ENCODE measurements at places on chromosomes 1 and 21. TPM values are rescaled to one million over a fixed set of nuclear protein-coding genes. Genes with fewer than 3 reads are reported as not detected.

- no peak overlapping the region for H3K4me3 ChIP-seq
- no peaks in the 10 kb centered on the region for H3K27me3 ChIP-seq
- H3K36me3 ChIP-seq, result no peaks in the 10 kb centered on the region
- DNase-seq, result peak; percentile 77
Measured at GRCh38 chr1:227729881-227730629, 5.0 kb downstream of the JMJD4 start.

DNA sequence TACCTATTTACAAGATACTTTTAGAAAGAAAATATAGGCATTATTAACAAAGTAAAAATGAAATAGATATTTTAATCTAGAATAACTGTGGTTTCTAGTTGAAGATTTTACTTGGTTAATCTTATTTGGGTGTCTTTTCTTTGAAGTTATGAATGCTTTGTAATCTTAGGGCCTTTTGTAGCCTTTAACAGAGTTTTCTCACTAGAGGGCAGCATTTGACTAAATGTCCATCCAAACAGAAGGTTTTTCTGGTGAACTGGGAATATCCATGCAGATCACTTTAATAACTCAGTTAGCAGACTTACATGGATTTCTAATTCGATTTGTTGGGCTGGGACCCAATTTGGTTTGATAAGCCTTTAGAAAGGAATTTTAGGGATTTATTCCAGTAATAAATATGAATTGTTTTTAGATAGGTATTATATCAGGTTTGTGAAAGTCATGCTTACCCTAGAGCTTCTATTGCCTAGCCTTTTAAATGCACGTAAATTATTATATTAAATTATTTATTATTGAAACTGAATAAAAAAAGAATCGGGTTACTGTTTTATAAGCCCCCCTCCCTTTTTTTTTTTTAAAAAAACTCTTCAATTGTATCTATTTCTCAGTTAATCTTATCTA, 119.7 kb downstream of the ZNF326 start:
- no peak for DNase-seq
- no peaks in the 10 kb centered on the region for H3K36me3 ChIP-seq
- no peaks in the 10 kb centered on the region for H3K27me3 ChIP-seq
- H3K27ac ChIP-seq, result no peak overlapping the region

The SERTAD4 gene
- 4.5 TPM for total RNA-seq

The KRTAP19-2 gene
- not detected for total RNA-seq

GRCh38 chr1:117633423-117633822, 27.6 kb downstream of the TENT5C start:
- no peak for DNase-seq
- no peaks in the 10 kb centered on the region for H3K27me3 ChIP-seq
- H3K27ac ChIP-seq, result no peak overlapping the region

GRCh38 chr1:160428655-160429054, 28.3 kb downstream of the VANGL2 start:
- H3K4me1 ChIP-seq, result no peaks in the 10 kb centered on the region
- no peak overlapping the region for H3K4me3 ChIP-seq
- H3K27me3 ChIP-seq, result no peaks in the 10 kb centered on the region

The ADAMTSL4 gene
- 94.4 TPM for total RNA-seq

GRCh38 chr1:1988061-1988945, 15.3 kb downstream of the CFAP74 start:
- H3K4me1 ChIP-seq, result no peaks in the 10 kb centered on the region
- no peaks in the 10 kb centered on the region for H3K36me3 ChIP-seq
- DNase-seq, result no peak
- no peak overlapping the region for H3K4me3 ChIP-seq
- H3K27ac ChIP-seq, result no peak overlapping the region
- H3K27me3 ChIP-seq, result no peaks in the 10 kb centered on the region

DNA sequence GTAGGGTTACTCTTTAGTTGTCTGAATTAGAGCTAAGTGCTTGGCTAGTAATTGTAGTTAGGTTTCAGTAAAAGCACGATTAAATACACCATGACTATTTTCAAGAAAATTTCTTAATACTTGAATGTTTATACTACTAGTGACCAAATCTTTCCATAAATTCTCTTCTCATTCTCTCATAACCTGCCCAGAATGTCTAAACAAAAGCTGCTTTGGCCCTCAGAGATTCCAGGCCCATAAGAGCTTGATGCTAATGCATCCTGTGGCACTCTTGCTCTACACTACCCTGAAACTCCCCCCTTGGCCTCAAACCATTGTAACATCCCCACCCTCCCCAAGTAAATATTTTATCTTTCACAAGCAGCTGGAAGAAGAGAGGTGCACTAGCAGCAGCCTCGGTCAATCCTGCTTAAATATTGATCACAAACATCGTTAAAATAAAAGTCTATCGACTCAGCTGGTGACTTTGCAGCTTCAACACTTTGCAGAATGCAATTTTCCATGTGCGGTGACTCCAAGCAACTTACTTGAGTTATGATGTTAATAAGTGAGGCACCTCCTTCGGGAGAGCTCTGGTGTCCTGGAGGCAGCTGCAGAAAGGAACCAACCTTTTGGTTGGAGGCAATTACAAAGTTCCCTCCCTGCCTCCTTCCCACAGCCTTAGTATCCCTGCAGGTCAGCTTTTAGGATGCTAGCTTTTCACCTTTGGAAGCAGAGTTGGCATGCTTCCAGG, 315.6 kb upstream of the PLXNA2 start:
- no peaks in the 10 kb centered on the region for H3K36me3 ChIP-seq
- H3K27me3 ChIP-seq, result no peaks in the 10 kb centered on the region
- H3K27ac ChIP-seq, result no peak overlapping the region
- no peak overlapping the region for H3K4me3 ChIP-seq

The OR2T33 gene
- not detected for total RNA-seq

- H3K4me1 ChIP-seq, result peaks cover 2% of the 10 kb centered on the region
- no peak overlapping the region for H3K27ac ChIP-seq
- H3K4me3 ChIP-seq, result no peak overlapping the region
- no peaks in the 10 kb centered on the region for H3K27me3 ChIP-seq
- no peak for DNase-seq
- no peaks in the 10 kb centered on the region for H3K36me3 ChIP-seq
Measured at GRCh38 chr1:232084584-232085223, 458.1 kb downstream of the DISC1 start.

The PDZK1IP1 gene
- 3.7 TPM for total RNA-seq
